Gastrocnemius medialis (tissue), 4 donors: ENCODE measurements at places on chromosomes 16 and 17.

- no peak for DNase-seq
These were observed 164.5 kb downstream of the NTN1 start for GRCh38 chr17:9185688-9186284.

DNA sequence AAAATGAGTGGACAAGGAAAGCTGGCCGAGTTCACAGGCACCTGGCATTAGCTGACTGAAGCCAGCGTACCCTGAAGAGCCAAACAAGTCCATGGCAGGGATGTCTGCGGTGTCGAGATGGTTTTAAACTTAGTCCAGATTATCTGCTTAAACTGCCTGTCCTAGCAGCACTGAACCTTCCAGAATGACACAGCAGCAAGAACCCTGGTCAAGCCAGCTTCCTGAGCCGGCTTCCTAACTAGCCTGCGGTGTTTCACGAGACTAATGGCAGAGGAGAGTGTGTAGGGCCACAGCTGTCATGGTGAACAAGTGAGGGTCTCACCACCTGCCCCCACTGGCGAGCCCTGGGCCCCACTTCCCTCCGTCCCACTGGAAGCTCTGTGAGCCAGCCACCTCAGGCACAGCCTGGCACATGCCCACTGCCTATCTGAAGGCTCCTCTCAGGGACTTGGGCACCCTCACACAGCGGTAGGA lies 28.8 kb upstream of the MTSS2 start:
- peak; percentile 49 for DNase-seq

- DNase-seq = no peak
These were observed 1.4 kb downstream of the DHX33 start for GRCh38 chr17:5467416-5467815.

DNA sequence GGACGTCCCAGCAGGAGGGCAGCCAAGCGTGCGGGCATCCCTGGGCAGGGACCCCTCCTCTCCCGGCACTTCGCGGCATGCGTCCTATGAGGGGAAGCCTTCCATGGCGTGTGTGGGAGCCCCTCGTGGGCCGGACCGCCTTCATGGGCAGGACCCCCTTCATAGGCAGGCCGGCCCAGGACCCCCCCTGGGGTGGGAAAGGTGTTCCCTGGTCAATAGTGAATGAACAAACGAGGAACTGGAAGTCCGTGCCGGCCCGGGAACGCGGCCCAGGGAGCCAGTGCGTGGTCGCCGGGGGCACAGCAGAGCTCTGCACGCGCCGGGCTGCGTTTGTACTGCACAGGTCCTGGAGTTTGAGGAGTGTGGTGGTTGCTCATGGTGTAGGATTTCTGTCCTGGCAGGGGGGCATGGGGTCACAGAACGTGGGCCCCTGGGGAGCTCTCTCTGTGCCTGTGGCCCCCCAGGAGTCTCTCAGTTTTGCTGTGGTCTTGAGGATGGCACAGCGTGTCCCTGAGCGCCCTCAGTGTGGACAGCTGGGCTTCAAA lies 13.9 kb downstream of the BAIAP2 start:
- no peak for DNase-seq

DNA sequence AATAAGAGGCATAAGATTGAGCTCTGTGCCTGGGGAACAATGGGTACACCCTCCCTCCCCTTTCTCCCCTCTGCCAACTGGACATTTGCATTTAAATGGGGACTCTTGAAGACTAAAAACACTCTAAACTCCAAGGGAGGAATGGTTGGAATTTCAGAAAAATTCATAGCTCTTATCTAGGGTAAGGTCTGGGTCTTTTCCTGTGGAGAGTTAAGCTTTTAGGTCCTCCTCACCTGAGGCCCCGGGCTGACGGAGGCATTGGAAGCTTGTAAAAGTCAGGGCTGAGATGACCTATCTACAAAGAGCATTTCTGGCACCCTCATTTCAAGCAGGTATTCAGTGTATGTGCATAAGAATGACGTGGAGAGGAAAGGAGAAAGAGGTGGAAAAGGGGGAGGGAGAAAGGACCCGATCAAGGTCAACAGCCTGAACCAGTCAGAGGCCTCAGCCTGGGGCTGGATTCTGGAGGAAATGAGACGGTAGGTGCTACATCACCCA lies 78.0 kb downstream of the RAP1GAP2 start:
- no peak for DNase-seq

DNA sequence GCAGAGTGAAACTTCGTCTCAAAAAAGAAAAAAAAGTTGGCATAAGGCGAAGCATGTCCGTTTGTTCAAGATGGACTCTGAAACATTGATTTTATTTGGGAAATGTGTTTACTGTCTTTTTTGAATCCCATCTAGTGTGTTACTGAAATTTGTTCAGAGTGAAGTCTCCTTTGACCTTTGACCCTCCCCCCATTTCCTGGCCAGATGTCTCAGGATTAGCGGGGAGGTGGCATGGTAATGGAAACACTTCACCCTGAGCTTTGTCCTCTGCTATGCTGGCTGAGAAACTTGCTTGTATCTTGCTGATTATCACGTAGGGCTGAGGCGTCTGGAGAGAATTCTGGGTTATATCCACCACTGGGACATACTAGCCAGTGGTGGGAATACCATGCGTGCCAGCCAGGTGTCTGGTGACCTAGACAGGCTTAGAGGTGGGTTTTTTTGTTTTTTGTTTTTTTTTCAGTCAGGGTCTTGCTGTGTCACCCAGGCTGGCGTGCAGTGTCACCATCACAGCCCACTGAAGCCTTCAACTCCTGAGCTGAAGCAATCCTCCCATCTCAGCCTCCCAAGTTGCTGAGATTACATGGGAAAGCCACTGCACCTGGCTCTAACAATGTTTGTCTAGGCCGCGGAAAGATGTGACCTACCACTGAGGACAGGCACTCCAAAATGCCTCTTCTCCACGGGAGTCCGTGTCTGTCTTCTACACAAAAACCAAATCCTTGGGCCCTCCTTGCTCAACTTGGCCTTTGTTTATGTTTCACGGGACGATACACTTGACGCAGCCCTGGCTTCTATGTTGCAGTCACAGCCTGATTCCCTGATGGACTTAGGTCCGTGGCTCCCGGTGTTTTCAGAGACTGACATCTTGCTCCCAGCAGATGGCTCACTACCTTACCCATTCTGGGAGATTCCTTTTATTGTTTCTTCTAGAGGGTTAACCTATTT lies 6.6 kb upstream of the GALK1 start:
- no peak for DNase-seq

DNA sequence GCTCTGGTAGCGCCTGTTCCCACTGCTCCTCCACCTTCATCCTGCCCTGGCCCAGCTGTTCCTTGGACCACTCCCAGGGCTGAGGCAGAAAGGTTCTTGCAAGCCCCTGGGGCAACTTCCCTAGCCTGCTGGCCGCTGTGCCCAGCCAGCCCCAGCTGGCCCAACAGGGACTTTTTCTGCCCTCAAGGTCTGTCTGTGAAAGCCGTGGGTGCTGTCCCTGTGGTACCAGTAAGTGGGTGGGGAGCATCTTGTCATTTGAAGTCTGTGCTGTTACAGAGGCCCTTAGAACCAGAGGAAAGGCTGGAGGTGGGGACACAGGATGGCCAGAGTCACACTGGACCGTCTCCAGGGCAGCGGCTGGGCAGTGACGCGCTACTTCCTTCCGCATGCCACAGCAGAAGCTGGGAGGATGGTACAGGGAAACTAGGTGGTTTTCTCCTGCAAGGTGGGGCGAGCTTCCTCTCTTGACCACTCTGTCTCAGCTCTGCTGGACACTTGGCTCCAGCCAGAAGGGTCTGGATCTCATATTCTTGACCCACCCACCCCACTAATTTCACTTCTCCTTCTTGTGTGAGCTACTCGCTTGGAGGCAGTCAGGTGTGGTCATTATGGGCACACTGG lies 87.8 kb downstream of the PLCG2 start:
- DNase-seq = peak; percentile 15

- no peak for DNase-seq
These were observed 393.1 kb downstream of the CNTNAP4 start for GRCh38 chr16:76670125-76670857.
